ENCODE measurements at places on chromosomes 4 and X. TPM values are rescaled to one million over a fixed set of nuclear protein-coding genes. Genes with fewer than 3 reads are reported as not detected.

DNA sequence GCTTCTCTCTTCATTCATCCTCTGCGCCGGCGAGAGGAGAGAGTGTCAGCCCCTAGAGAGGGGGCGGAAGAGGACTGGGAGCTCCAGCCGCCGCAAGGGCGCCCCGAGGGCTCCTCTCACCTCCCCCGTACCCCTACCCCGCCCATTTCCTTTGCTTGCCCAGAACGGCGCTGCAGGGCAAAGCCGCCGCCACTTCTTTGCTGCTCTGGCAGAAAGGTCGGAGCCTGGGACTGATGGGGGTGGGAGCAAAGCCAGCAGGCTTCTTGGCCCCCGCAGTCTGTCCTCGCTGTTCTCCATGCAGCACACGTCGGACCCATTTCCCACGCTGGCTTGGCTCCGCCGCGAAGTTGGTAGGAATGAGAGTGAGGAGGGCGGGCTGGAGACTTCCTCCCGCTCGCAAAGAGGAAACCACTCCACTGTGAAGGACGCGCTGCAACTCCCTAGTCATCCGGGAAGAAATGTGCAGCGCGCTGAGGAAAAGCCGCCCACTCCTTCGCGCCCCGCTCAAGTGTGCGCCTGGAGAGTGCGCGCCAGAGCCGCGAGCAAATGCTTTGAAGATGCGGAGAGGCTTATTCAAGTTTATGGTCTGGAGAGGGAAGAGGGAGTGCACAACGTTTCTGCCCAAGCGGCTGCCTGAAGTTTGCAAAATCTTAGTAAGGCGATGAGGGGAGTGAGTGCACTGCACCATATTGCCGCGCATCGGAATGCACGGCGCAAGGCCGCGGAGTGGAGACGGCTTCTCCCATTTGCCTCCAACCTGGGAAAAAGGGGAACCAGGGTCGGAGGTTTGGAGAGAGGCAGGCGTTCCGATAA is 2.8 kb upstream of the PCDH7 start:
- peak; percentile 84 for DNase-seq
- H3K27me3 ChIP-seq = peaks cover 30% of the 10 kb centered on the region
- peak overlapping the region; percentile 96 for H3K27ac ChIP-seq
- peaks cover 11% of the 10 kb centered on the region for H3K4me1 ChIP-seq
- no peaks in the 10 kb centered on the region for H3K36me3 ChIP-seq

GRCh38 chrX:9671998-9672397 is 93.6 kb downstream of the GPR143 start:
- H3K27me3 ChIP-seq = peaks cover 11% of the 10 kb centered on the region
- H3K27ac ChIP-seq = no peak overlapping the region
- peaks cover 4% of the 10 kb centered on the region for H3K4me1 ChIP-seq
- no peak for DNase-seq
- no peaks in the 10 kb centered on the region for H3K36me3 ChIP-seq

- DNase-seq = no peak
- H3K4me3 ChIP-seq = no peak overlapping the region
- H3K4me1 ChIP-seq = peaks cover 33% of the 10 kb centered on the region
- H3K27me3 ChIP-seq = no peaks in the 10 kb centered on the region
- no peaks in the 10 kb centered on the region for H3K36me3 ChIP-seq
- H3K27ac ChIP-seq = no peak overlapping the region
Observed at GRCh38 chr4:2289955-2290333, 28.0 kb upstream of the MXD4 start.

DNA sequence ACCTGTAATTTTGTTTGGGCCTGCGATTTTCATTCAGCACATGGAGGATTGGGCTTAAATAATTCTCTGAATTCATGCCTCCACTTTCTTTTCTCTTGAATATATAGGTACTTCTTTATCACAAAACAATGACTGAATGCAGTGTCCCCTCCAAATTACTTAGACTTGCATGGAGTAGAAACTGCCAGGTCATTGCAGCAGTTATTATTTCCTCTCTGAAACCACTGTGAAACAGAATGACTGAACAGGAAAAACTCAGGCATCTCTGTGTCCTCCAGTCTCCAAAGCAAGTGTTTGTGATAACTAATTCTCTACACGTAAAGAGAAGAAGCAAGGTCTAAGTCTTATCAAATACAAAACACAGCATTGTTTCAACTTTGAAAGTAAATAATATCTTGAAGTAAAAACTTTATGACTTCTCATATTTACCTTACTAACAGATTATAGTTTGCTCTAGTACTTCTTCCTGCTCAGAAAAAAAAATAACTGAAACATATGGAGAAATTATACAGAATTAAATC is 144.5 kb upstream of the DIAPH2 start:
- no peaks in the 10 kb centered on the region for H3K36me3 ChIP-seq
- H3K4me3 ChIP-seq = no peak overlapping the region
- DNase-seq = no peak
- peaks cover 5% of the 10 kb centered on the region for H3K27me3 ChIP-seq
- no peak overlapping the region for H3K27ac ChIP-seq

- no peak overlapping the region for H3K4me3 ChIP-seq
- no peak overlapping the region for H3K27ac ChIP-seq
- H3K27me3 ChIP-seq = peaks cover 5% of the 10 kb centered on the region
- DNase-seq = peak; percentile 1
- no peaks in the 10 kb centered on the region for H3K36me3 ChIP-seq
Observed at GRCh38 chrX:45557387-45557786, 356.7 kb upstream of the DIPK2B start.

- no peaks in the 10 kb centered on the region for H3K36me3 ChIP-seq
- H3K27ac ChIP-seq = no peak overlapping the region
- H3K4me1 ChIP-seq = peaks cover 5% of the 10 kb centered on the region
- no peak overlapping the region for H3K4me3 ChIP-seq
- H3K27me3 ChIP-seq = peaks cover 40% of the 10 kb centered on the region
- DNase-seq = no peak
Observed at GRCh38 chrX:72057849-72058248, 73.9 kb downstream of the RTL5 start.

DNA sequence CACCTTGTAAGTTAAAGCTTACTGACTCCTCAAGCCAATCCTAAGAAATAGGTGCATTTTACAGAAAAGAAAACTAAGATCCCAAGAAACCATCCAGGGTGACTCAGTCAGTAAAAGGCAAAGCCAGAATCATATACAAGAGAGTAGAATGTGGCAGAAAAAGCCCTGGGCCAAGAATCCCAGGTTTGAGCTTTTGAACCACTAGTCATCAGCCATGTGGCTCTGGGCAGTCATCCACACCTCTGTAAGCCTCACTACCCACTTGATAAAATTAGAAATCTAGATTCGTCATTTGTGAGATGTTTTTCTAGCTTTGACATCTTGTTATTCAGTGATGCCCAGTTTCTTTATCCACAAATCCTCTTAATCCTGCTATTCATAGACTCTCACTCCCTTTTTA is 122.2 kb upstream of the PDE5A start:
- no peak overlapping the region for H3K4me3 ChIP-seq
- H3K27me3 ChIP-seq = no peaks in the 10 kb centered on the region
- peaks cover 2% of the 10 kb centered on the region for H3K4me1 ChIP-seq
- H3K27ac ChIP-seq = no peak overlapping the region
- no peaks in the 10 kb centered on the region for H3K36me3 ChIP-seq
- no peak for DNase-seq

DNA sequence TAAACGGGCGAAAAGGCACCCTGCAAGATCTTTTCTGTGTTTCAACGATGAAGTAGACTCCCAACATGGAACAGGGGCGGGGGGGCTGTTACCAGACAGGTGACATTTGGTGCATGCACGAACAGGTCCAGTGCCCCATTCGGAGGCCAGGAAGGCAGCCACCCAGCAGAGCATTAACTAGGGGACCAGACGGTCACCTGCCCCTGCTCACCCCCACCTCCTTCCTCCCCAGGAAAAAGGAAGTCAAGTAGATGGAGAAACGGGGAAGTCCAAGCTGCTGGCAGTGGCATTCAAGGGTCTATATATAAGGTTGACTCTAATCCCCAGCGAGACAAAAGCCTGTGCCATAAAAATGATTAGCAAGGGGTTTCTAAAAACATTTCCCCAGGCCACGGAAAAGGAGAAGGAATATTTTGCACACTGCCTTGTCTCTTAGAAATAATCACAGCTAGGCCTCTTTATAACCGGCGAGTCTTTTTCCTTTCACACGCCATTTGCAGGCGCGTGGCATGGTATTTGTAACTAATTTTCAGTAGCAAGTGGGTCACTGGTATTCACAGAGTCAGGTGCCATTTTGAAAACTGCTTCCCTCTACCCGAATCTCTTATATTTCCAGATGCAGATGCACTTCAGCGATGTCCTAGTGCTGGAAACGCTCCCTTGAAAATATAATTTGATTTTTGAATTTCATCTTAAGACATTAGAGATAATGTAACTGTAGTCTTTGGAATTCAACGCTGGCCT is 1.2 kb upstream of the TMSB4X start:
- H3K36me3 ChIP-seq = no peaks in the 10 kb centered on the region
- H3K4me1 ChIP-seq = peaks cover 12% of the 10 kb centered on the region
- H3K27ac ChIP-seq = peak overlapping the region; percentile 91
- peaks cover 34% of the 10 kb centered on the region for H3K27me3 ChIP-seq
- DNase-seq = peak; percentile 72

DNA sequence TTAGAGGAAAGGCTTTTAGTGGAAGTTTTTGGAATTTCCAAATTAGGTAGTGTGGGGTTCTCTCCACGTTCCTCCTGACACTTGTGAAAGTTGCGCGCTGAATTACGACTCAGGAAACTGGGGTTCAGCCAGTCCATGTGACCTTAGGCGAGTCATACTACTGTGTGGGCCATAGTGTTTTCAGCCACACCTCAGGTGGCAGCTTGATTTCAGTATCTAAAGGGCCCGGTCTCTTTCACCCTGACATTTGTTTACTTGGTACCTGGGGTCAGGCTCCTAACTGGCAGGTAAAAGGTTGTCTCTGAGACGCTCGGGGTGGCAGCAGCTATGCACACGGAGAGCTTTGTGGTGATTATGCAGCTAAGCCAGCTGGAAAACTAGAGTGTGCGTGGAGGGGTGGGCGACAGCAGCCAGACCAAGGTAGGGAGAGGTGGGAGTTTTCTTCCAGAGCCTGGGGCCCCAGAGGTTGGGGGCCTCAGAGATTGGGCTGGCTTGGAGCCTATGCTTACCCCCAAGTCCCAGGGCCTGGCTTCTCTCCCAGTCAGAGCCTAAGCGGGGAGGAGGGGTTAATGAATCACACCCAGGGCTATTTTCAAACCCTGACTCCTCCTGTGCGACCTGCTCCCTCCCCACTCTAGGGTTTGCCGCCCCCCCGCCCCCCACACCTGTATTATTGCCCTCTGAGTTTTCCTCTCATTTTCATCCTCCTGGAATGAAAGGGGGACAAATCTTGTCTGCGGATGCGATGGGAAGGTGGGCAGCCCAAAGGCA is 47.2 kb downstream of the STARD8 start:
- H3K27ac ChIP-seq = peak overlapping the region; percentile 88
- peaks cover 63% of the 10 kb centered on the region for H3K27me3 ChIP-seq
- H3K36me3 ChIP-seq = no peaks in the 10 kb centered on the region
- H3K4me3 ChIP-seq = peak overlapping the region; percentile 75
- H3K4me1 ChIP-seq = peaks cover 29% of the 10 kb centered on the region
- no peak for DNase-seq

GRCh38 chrX:31071725-31072124 is at the start of gene FTHL17:
TSS of gene FTHL17 (minus strand) at chrX:31072041. CDS start at chrX:31071953, 88 bp downstream.
- H3K4me1 ChIP-seq = no peaks in the 10 kb centered on the region
- DNase-seq = no peak
- no peaks in the 10 kb centered on the region for H3K36me3 ChIP-seq
- H3K4me3 ChIP-seq = no peak within 1 kb of the TSS
- H3K27ac ChIP-seq = no peak within 1 kb of the TSS
- H3K27me3 ChIP-seq = no peaks in the 10 kb centered on the region

GRCh38 chr4:105624530-105624929 is 72.1 kb downstream of the ARHGEF38 start:
- H3K27me3 ChIP-seq = no peaks in the 10 kb centered on the region
- peak overlapping the region; percentile 84 for H3K27ac ChIP-seq
- no peak overlapping the region for H3K4me3 ChIP-seq
- H3K4me1 ChIP-seq = peaks cover 18% of the 10 kb centered on the region

- H3K4me1 ChIP-seq = no peaks in the 10 kb centered on the region
- no peak overlapping the region for H3K27ac ChIP-seq
- H3K4me3 ChIP-seq = no peak overlapping the region
- DNase-seq = no peak
Observed at GRCh38 chr4:94934201-94934600, 176.4 kb downstream of the BMPR1B start.

LRP2BP gene
- 4.1 TPM for total RNA-seq

SLC30A9 gene
- total RNA-seq = 52.2 TPM
